ENCODE measurements at places on chromosomes 7 and 10.
A peak's percentile ranks its signal among the peaks of the same experiment; 100 is the strongest.

- no peak for DNase-seq
These were observed 378.9 kb upstream of the AUTS2 start for GRCh38 chr7:69219381-69219780.

DNA sequence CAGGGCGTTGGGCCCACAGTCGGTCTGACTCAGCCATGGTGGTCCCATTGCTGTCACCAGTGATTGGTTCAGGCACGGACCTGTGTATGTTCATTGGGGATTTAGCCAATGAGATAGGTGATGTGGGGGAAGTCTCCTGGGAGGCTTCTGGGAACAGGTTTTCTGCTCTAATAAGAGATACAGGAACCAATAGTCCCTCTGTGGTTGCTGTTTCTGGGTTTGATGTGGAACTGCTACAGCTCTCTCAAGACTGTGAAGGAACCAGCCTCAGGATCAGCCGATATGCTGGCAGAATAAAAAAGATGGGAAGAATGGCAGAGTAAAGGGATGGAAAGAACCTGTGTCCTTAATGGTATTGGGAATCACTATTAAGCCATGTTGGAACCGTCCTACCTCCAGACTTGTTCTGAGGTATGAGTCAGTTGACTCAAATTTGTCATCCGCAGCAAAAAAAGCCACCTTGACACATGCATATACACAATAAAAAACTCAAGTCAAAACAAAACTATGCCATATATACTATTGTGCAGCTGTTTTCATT is 70.6 kb downstream of the MCMBP start:
- DNase-seq, result no peak

GRCh38 chr7:133126422-133126821 is 44.5 kb upstream of the CHCHD3 start:
- DNase-seq, result no peak

DNA sequence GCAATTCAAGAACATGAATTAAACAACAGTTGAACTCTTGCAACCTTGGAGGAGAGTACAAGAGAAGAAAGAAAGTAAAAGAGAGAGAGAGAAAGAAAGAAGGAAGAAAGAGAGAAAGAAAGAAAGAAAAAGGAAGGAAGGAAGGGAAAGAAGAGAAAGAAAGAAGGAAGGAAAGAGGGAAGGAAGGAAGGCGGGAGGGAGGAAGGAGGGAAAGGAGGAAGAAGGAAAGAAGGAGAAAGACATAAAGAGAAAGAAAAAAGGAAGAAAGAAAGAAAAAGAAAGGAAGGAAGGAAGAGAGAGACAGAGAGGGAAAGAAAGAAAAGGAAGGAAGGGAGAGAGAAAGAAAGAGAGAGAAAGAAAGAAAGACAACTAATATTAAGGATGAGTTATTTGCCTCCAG is 1106.7 kb downstream of the TYW1 start:
- DNase-seq, result no peak

- no peak for DNase-seq
These were observed 12.3 kb upstream of the CUL1 start for GRCh38 chr7:148686312-148686937.

- no peak for DNase-seq
These were observed 52.0 kb upstream of the ST8SIA6 start for GRCh38 chr10:17506390-17506789.

DNA sequence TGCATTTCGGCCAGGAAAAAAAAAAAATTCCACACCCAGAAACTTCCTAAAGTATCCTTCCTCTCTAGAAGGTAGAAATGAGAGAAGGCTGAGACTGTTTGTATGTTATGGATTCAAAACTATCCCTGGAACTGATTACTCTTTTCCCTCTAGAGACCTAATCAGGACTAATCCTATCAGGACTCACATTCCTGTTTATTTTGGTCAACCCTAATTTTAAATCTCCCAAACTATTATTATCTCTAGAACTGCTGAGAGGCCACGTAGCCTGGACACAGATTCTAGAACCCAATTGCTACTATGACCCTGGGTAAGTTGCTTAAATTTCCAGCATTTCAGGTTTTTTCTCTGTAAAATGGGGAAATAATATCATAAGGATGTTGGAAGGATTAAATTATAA is 346.8 kb upstream of the MEOX2 start:
- DNase-seq, result no peak

DNA sequence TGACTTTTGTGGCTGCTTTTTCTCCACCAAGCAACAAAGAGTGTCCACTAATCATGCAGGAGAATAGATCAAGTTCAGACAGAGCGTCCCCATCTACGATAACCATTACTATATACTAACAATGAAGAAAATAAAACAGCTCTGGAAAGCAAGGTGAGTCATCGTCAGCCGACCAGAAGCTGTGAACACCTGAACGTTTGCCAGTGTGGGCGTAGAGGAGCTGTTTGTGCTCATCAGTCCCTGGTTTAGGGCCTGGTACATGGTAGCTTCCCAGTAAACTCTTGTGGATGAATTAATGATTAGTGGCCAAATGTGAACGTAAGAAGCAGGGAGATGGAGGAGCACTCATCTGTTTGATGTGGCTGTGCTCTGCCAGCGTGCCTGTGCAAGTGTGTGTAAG is 180.7 kb downstream of the EVX1 start:
- no peak for DNase-seq

- no peak for DNase-seq
These were observed 20.6 kb upstream of the ARHGAP12 start for GRCh38 chr10:31949266-31949665.

GRCh38 chr10:126390324-126390723 is 2.0 kb upstream of the ADAM12 start:
- DNase-seq, result peak; percentile 44
